ENCODE measurements at places on chromosomes 2 and 18.
A peak's percentile ranks its signal among the peaks of the same experiment; 100 is the strongest.

GRCh38 chr2:199684832-199685231, 166.2 kb downstream of the FTCDNL1 start:
- DNase-seq = no peak

- no peak for DNase-seq
Observed at GRCh38 chr18:8998481-8999217, 103.8 kb upstream of the NDUFV2 start.

GRCh38 chr2:146665800-146666199, 1179.0 kb upstream of the ACVR2A start:
- DNase-seq = no peak

DNA sequence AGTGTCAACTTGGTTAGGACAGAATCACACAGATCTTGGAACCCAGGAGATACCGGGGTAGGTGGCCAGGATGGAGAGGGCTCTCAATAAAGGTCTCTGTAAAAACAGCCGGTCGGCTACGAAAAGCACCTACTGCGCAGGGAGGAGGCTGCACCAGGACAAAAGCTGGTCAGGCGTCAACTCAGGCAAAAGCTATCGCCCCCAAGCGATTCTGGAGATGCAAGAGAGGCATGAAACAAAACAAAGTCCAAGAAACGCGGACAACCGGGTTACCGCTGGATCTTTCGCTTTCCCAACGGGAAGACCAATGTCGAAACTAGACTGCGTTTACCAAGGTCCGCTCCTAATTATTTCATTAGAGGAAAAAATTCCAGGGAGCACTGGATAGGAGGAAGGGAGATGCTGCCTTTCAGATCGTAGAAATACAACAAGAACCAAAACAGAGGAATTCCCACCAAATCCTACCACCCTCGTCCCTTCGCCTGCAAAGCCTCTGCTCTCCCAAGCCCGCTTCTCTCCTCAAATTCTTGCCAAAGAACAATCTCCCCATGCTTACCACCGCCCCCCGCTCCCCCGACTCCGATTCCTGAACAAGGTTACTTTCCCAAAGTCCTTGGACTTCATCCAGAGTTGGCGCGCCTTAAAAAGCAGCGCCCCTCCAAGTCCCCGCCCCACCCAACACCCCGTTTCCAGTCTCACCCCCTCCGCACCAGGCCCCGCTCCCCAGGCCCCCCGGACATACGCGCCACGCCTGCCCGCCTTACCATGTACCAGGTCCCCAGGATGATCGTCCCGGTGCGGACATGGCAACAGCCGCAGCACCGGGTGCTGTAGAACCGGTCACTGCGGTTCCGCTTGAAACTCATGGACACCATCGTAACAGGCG, 539 bp downstream of the LAPTM4A start:
- peak; percentile 67 for DNase-seq

DNA sequence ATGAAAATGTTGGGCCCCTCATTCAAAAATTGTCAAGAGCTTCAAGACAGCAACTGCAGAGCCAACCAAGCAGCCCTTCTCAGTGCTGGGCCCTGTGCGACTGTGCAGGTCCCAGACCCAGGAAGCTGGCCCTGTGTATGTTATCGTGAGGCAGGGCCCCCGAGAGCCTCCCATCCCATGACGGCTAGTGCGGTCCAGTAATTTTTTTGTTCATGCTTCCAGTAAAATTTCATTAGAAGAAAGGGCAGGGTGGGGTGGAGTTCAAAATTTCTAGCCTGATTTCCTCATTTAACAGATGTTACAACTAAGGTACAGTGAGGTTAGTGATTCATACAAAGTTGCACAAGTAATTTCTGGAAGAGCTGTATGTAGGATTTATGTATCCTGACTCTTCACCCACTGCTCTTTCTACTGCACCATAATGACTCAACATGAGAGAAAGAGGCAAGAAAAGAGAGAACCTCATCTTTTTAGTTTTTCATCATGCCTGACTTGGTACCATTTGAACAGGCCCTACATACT, 105.5 kb downstream of the ZEB2 start:
- no peak for DNase-seq

GRCh38 chr2:159855557-159856061, 57.6 kb upstream of the CD302 start:
- no peak for DNase-seq

DNA sequence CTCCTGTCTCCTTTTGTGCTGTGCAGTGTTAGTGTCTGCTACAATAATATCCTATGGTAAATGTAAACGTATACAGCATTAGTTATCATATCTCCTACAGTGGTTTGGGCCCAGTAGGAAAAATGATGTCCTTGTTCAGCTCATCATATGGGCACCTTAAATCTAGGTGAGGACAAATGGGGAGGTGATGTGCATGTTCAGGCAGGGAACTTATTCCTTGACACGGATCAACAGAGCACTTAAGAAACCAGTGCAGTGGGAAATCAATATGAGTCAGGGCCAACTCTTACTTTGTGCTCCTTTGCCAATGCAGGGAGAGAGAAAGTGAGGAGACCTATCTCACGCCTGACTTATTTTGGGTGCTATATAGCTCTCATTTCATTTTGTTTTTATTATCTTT, 76.4 kb downstream of the KLHL14 start:
- no peak for DNase-seq

- DNase-seq = no peak
Observed at GRCh38 chr2:10906926-10907625, 4.7 kb upstream of the KCNF1 start.

DNA sequence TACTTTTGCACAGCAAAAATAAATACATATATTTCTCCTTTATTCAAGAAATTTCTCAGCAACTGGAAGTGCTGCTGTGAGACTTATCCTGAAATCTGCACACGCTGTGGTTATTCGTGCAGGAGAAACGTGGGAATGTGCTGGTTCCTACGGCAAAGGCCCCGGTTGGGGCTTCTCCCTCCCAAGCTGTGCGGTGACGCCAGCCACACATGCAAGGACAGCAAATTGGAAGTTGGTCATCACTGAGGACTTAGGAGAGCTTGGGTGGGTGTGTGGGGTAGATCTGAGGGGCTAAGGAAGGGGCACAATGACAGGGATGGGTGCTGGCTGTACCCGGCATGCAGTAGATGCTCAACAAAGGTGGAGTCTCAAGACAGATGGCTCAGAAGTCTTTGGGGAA, 16.5 kb upstream of the MTCL1 start:
- DNase-seq = no peak

DNA sequence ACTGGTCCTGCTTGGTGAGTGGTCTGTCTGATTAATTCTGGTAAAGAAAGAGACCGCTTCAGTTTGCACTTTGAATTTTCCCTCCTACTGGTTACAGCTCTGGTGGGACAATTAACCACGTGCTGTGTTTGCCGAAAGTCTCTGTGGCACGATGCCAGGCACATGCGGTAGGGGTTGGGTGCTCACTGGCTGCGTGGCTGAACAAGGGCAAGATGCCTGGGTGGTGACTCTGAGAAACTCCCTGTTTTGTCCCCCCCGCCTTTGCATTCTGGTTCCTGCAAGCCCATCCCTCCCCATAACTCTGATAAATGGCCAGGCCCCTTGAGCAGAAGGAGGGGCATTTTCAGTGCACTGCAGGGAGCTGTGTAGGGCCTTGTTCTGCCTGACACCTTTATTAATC, 206.1 kb downstream of the TFCP2L1 start:
- peak; percentile 30 for DNase-seq
